ENCODE measurements at places on chromosomes 5 and 9.

DNA sequence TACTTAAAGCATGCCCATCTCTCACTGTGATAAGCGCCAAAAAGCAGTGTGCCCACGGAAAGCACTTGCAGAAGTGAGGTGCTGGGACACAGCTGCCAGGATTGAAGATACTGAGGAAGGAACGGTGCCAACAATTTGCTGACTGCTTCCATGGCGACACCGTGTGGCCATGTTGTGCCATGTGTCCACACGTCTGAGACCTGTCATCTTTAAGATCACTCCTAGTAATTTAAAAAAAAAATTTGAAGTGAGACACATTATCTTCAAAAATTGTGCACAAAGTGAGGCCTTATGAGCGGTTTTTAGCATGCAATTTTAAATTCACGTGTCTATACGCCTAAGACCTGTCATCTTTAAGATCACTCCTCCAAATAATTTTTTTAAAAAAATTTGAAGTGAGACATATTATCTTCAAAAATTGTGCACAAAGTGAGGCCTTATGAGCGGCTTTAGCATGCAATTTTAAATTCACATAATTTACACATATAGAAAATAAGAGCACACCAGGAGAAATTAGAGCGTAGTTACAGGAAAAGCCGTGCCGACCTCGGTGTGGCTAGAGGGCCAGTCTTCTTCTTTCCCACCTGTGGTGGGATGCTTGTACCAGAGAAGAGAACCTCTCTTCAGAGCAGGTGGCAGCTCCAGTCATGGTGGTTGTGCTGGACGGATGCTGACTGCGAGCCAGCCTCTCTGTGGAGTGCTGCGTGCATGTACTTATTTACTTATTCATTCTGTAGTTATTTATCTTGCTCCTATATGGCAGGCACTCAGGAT is 21.4 kb upstream of the FLT4 start:
- DNase-seq: peak; percentile 18

DNA sequence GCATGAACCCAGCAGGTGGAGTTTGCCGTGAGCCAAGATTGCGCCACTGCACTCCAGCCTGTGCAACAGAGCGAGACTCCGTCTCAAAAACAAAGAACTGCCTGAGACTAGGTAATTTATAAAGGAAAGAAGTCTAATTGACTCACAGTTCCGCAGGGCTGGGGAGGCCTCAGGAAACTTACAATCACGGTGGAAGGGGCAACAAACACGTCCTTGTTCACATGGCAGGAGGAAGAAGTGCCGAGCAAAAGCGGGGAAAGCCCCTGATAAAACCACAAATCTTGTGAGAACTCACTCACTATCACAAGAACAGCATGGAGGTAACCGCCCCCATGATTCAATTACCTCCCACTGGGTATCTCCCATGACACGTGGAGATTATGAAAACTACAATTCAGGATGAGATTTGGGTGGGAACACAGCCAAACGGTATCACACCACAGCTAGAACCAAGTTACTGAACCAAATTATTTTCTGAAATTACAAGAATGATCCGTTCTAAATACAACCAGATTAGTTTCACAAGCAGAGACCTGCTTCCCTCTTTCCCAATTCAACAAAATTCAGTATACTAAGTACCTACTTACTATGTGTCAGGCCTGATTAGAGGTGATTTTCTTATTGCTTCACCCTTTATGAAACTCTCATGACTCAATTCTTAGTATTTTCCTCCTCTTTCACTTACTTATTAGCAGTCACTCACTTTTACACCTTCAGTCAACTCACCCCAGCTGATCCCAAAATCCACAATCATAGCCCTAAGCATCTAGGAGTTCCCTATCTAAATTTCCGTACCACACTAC is 8.4 kb downstream of the UBTD2 start:
- peak; percentile 54 for DNase-seq

DNA sequence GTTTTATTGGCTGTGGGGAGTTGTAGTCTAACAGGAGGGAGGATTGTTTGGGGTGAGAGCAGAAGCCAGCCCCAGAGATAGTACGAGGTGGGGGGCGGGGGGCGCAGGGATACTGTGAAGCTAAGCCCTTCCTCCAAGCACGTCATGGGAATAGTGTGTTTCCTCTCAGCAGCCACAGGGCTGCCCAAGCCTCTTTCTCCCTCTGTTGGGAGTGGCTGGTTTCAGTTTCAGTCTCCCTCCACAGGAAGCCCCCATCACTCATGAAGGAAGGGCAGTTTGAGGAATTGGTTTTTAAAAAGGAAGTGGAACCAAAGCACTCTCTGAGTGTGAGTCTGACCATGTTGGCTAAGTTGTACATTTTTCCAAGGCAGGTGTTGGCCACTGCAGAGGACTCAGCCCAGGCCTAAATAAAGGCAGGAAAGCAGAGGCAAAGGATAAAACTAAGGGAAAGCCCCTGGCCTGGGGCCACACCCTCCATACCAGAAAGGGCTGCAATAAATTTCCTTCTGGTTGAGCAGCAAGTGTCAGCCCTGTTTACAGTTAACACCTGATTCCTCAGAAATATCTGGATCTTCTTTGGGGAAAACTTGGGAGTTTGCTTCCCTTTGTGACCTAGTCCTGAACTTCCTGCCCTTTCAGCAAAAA is 3.2 kb downstream of the RAB24 start:
- DNase-seq: peak; percentile 55

DNA sequence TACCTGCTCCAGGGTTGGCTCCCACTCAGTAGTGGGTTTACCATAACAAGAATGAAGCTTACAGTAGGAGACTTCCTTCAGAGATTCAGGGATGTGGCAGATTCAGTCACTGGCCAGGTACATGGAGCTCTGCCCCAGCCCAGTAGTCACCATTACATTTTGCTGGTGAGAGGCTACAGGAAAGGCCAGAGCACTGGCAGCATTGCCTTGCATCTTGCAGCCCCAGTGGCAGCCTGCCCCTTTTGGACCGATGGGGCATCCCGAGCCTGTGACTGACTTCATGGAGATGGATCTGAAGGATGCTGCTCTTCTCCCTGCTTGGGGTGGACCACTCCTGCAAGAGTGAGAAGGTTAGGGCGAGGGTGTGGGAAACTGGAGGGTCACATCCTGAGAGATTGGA is 16.8 kb downstream of the TAS2R1 start:
- DNase-seq: no peak

DNA sequence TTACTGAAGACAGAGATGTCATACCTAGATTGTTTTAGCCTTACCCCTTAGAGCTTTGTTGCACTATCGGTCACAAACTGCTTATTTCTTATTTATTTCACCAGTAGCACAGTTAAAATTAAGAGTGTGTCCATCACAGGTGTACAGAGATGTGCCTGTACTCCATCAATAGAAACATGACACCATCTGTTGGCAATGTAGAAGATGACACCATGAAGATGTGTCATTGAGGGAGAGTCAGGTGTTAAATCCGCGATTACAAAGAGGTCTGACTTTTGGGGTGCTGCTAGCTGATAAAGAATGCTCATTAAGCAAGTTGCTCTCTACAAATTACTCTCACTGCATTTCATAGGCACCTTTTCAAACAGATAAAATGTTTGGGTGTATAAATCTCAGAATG is 164.4 kb downstream of the SMARCA2 start:
- DNase-seq: no peak

GRCh38 chr9:126611592-126612325 is 2.0 kb upstream of the LMX1B start:
- DNase-seq: peak; percentile 28

DNA sequence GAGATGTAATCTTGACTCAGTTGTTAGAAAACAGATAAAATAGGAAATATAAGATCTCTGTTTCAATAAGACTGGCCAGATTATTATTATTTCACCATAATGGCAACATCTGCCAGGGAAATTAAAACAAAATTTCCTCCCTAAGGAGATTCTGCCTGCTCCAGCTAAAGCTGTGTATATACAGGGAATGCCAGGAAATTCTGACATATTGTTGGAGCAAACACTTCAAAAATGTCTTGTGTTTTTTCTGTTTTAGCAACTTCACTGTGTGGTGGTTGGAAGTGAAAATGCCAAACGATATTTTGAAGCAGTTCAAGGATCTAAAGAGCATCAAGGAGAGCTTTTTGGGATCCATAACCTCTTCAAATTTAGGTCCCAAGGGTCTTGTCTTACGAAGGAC is 90.8 kb downstream of the ERCC6L2 start:
- no peak for DNase-seq

Data from activated CD8-positive, alpha-beta memory T cell treated with anti-CD3 and anti-CD28 coated beads for 4 hours (primary cell).